DMS 273 treated with DMSO at 0.1 percent for 48 hours (cell line): ENCODE measurements at places on chromosomes 1 and 21.

DNA sequence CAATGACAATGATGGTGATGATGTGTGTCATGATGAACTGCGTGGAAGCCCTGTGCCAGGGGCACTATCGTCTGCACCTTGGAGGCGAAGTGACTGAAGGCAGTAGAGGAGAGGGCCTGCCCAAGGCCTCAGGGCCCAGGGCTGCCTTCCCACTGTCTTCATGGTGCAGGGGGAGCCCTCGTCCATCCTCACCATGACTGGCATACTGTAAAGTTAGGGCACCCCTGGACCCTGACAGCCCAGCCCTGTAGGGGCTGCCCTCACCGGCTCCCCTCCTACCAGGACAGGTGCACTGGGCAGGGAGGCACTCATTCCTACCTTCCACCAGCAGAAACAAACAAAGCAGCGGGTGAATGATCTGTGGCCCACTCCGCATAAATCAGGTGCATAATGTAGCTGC lies 156.9 kb upstream of the C1orf174 start:
- no peak for DNase-seq

DNA sequence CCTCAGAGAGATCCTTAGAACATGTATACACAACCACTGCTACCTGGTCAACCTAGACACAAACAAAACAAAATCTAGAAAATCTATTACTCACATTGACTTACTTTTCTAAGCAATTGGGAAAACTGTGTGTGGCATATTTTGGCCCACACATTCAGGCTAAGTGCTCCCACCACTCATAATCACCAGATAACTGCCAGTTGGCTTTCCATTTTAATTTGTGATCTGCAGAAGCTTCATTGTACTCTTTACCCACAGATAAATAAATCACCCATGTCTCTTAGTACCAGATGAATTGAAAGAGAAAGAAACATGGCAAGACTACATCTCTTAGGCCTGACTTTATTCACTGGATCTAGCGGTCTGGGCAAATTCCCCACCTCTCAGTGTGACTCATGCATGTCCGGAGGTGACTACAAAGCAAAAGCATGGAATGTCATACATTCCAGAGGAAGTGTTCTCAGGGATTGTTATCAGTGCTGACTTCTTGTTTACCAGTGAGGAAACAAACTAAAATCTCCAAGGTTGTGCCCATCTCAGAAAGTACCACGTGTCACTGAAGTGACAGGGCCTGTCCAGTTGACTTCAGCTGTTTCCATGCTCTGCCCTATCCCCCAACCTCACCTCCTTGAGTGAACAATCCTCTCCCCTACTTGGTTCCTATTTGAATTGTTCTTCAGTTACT lies 52.4 kb upstream of the BCL10 start:
- DNase-seq = no peak

DNA sequence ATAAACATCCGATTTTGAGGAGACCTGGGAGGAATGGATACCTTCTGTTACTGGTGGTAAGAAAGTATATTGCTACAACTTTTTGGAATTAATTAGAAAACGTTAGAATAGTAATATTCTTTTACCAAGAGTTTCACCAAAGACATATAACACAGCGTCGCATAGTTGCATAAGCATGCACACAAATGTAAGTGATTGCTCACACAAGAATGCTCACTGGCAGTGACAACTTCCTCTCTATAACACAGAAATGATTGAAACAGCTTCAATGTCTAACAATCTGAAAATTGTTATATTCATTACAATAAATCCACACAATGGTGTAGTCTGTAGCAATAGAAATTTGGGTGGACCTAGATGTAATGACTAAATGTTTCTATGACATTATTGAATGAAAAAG lies 998.6 kb downstream of the TTLL7 start:
- no peak for DNase-seq

DNA sequence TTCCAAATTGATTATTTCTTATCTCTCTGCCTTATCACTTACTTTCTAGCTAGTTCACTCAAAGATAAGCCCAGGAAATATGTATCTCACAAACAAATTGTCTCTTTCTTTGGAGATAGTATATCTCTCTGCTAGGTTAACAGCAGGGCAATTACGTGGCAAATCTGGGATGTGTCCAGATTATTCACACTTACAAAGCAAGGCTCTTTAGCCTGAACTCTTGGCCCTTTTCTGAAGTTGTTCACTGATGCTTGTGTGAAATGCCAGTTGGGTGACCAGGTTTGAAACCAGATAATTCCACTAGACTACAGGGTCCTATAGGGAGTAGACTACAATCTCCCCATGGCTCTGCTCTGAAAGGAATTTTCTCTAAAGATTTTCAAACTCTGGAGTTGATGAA lies 30.8 kb upstream of the FAM78B start:
- DNase-seq = no peak

DNA sequence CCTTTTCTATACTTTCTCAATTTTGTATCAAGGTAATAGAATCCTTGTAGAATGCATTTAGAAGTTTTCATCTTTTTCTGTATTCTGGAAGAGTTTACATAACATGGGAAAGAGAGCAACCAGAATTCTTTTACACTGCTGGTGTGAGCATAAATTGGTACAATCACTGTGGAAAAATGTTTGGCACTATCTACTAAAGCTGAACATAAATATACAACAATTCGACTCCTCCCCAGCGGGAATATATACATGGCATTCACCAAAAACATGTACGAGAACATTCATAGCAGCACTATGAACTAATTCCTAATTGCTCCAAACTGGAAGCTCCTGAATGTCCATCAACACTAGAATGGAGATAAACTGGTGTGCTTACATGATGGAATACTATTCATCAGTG lies 1.8 kb upstream of the ACBD6 start:
- DNase-seq = no peak

GRCh38 chr1:26541431-26541815 lies 11.9 kb downstream of the RPS6KA1 start:
- DNase-seq = no peak

DNA sequence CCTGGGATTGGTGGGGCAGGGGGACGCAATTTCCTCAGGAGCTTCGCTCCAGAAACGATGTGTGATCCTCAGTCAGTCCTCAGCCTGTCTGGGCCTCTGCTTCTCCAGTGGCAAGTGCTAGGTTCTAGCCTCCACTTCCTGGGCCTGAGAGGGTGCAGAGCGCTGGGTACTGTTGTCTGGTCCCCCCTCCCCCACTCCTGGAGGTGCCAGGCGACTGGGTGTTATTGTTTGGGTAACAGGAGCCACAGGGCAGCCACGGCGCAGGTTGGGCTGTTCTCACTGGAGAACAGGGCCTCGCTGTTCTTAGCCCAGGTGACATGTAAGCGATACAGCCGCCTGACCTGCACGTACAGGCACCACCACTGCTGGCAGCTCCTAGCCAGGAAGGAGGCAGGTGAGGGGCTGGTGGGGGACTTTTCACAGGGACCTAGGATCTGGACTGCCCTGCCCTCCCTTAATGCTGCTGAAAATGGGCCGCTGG lies 2.1 kb downstream of the RPS6KA1 start:
- DNase-seq = no peak

DNA sequence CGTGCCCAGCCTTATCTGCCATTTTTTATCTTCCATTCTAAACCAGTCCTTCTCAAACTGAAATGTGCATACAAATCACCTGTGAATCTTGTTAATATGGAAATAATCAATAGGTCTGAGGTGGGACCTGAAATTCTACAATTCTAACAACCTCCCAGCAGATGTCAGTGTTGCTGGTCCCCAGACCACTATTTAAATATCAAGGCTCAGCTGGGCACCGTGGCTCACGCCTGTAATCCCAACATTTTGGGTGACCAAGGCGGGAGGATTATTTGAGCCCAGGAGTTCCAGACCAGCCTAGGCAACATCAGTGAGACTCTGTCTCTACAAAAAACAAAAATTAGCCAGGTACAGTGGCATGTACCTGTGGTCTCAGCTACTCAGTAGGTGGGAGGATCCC lies 4.1 kb downstream of the UQCRHL start:
- no peak for DNase-seq

- DNase-seq = peak; percentile 20
Measured at GRCh38 chr1:65104854-65105534, 43.0 kb upstream of the AK4 start.
